ENCODE measurements at places on chromosomes 3 and 15. TPM values are rescaled to one million over a fixed set of nuclear protein-coding genes. Genes with fewer than 3 reads are reported as not detected.

DNA sequence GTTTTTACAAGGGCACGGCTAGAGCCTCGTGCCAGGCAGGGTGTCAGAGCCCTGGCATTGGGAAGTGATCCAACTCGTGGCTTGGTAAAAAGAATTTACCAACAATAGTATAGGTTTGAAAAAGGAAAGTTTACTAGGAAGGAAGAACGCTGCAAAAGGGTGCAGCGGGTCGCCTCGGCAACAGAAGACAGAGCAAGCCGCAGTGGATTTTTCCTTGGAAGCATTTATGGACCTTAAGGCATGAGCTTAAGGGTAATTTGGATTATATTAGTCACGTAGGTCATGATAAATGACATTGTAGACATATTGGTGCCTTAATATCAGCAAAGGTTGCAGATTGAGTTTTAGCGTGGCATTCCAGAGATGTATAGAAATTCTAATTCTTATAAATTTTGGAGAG lies 163.4 kb upstream of the PPP2R3A start:
- no peaks in the 10 kb centered on the region for H3K36me3 ChIP-seq
- H3K27ac ChIP-seq = no peak overlapping the region
- no peak overlapping the region for H3K4me3 ChIP-seq
- no peak for DNase-seq
- no peaks in the 10 kb centered on the region for H3K27me3 ChIP-seq

The PAK6 gene
- 0.47 TPM for total RNA-seq

DNA sequence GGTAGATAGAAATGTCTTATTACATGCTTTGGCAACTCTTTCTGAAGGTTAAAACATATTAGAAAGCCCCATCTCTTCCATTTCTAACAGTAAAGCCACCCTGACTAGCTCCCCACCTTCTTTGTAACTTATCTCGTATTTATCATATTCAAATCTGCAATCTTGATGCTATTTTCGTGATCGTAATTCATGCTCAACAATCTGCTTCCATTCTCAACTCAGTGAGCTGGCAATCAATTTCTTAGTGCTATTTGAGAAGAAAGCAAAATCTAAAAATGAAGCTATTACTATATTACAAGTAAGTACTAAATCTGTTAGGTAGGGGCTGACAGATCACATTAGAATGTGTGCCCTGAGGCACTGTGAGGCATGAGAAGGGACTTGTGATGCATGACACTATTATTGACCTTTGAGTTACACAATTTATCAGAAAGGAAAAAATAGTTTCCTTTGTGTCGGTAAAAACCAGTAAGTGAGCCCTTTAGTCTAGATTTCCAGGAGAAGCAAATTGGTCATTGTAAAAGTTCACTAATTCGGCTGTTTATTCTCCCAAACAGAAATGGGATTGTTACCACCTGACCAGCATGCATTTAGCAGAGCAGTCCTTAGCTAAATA lies 379.7 kb upstream of the CNTN6 start:
- no peaks in the 10 kb centered on the region for H3K27me3 ChIP-seq
- H3K27ac ChIP-seq = no peak overlapping the region
- no peaks in the 10 kb centered on the region for H3K4me1 ChIP-seq
- no peaks in the 10 kb centered on the region for H3K36me3 ChIP-seq

- H3K27me3 ChIP-seq = no peaks in the 10 kb centered on the region
- no peaks in the 10 kb centered on the region for H3K36me3 ChIP-seq
- H3K4me3 ChIP-seq = no peak overlapping the region
- peak; percentile 9 for DNase-seq
Measured at GRCh38 chr3:147191795-147192385, 214.5 kb downstream of the ZIC4 start.

DNA sequence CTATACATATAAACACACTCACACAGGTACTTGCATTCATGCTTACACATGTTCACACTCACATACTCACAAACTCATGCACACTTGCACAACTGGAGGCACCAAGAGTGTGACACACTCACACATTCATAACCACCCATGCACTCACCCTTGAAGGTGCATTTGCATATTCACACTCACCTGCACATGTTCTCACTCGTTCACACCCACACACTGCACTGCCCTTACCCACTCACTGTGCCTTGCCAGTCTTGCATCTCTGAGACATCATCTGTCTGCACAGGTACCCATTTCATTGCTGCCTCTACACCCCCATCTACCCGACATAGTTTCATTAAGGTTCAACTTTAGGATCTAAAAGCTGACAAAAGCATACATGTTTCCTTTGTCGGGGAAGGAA lies 95.8 kb downstream of the OSBPL10 start:
- no peak overlapping the region for H3K27ac ChIP-seq
- DNase-seq = no peak
- H3K4me3 ChIP-seq = no peak overlapping the region
- no peaks in the 10 kb centered on the region for H3K4me1 ChIP-seq

The EPHB3 gene
- total RNA-seq = not detected

The PLAAT1 gene
- 1.2 TPM for total RNA-seq

DNA sequence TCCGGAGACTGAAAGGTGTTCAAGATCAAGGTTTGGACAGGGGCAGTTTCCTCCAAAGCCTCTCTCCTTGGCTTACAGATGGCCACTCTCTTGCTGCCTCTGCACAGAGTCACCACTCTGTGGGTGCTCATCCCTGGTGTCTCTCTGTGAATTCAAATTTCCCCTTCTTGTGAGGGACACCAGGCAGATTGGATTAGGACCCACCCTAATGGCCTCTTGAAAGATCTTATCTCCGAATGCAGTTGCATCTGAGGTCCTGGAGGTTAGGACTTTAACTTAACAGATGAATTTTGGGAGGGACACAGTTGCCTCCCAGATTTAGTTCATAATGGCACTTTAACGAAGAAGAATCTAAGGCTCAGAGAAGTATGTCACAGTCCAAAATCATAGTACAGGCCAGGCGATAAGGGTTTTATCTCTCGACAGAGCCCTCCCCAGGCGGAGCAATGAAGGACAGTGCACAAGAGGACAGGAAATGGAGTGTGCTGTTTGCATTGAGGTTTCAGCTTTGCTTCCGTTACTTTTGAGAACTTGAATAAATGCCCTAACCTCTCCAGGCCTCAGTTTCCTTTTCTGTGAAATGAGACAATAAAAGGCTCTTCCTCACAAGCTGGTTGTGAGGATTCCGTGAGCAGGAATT lies 38.9 kb upstream of the KIF23 start:
- no peak overlapping the region for H3K27ac ChIP-seq
- no peaks in the 10 kb centered on the region for H3K4me1 ChIP-seq
- H3K27me3 ChIP-seq = peaks cover 14% of the 10 kb centered on the region
- no peak for DNase-seq
- no peaks in the 10 kb centered on the region for H3K36me3 ChIP-seq

- no peak overlapping the region for H3K4me3 ChIP-seq
- no peaks in the 10 kb centered on the region for H3K36me3 ChIP-seq
- peaks cover 41% of the 10 kb centered on the region for H3K27me3 ChIP-seq
- H3K4me1 ChIP-seq = peaks cover 4% of the 10 kb centered on the region
Measured at GRCh38 chr3:38038447-38038911, 529 bp upstream of the DLEC1 start.

DNA sequence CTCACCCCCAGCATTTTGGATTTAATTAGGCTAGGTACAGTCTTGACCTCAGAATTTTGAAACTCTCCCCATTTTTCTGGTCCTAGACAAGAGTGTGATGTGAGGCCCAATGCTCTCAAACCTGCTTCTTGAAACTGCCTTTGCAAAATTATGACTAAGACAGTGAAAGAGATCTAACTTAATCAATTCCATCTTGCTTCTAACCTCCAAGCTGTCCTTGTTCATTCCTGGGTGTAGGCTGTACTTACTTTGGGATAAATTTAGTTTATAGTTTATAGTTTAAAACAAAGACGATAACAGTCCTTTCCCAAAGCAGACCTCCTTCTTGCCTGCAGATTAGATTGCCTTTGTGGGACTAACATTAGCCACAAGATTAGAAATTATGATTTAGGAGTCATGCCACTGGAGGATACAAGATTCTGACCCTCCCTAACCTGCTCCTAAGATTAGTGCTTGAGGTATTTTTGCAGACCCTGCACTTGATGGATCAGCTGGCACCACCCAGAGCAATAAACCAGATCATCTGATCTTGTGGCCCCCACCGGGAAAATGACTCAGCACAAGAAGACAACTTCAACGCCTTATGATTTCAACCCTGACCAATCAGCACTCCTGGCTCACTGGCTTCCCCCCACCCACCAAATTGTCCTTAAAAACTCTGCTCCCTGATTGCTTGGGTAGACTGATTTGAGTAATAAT lies 59.6 kb downstream of the CD200R1L start:
- no peak overlapping the region for H3K27ac ChIP-seq
- H3K36me3 ChIP-seq = no peaks in the 10 kb centered on the region
- no peaks in the 10 kb centered on the region for H3K27me3 ChIP-seq
- H3K4me3 ChIP-seq = no peak overlapping the region

DNA sequence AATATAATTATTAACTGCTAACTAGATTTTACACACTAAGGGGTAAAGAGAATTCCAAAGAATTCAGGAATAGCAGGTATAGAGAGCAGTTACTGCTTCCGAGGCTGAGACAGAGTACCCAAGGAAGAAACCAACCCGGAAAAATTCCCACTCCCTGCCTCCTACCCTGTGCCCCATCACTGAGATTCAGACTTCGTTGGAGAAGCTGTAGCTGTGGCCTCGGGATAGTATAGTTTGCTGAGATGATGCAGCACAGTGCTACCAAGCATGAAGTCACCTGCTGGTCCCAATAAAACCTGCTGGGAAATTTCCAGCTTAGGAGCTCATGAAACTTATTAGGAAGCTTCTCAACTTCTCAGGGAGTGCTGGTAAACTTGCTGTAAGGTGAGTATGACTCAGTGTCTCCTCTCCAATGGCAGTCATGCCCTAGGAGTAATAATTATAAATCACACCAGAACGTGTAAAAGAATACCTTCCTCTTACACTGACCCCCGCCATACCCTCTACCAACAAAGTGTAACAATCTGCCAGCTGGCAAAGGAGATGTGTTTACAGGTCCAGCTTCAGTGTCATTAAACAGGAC lies 215.2 kb upstream of the ROBO2 start:
- no peak overlapping the region for H3K4me3 ChIP-seq
- H3K4me1 ChIP-seq = no peaks in the 10 kb centered on the region
- no peak overlapping the region for H3K27ac ChIP-seq
- DNase-seq = no peak
- H3K27me3 ChIP-seq = no peaks in the 10 kb centered on the region

The IQCF5 gene
- total RNA-seq = not detected

GRCh38 chr3:143831208-143831607 lies 17.1 kb downstream of the SLC9A9 start:
- no peak overlapping the region for H3K4me3 ChIP-seq
- no peaks in the 10 kb centered on the region for H3K4me1 ChIP-seq
- no peaks in the 10 kb centered on the region for H3K27me3 ChIP-seq
- DNase-seq = no peak
- H3K27ac ChIP-seq = no peak overlapping the region

The GFM1 gene
- 79.0 TPM for total RNA-seq

DNA sequence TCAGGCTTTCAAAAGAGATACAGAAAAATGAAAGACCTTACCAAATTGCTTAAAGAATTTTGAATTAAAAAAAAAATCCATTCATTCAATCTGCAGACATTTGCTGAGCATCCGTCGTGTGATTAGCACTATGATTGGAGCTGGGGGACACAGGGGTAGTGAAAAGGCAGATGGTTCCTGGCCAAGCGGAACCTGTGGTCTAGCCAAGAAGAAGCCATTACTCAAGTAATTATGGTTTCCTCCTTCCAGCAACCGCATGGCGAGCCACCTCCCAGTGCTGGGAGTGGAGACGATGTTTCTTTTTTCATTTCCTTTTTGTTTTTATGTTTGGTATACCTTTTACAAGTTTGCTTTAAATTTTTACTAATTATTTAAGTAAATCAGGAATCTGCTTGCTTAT lies 140.2 kb downstream of the CACNA2D3 start:
- H3K36me3 ChIP-seq = no peaks in the 10 kb centered on the region
- H3K27ac ChIP-seq = no peak overlapping the region
- H3K4me3 ChIP-seq = no peak overlapping the region
- H3K4me1 ChIP-seq = no peaks in the 10 kb centered on the region

DNA sequence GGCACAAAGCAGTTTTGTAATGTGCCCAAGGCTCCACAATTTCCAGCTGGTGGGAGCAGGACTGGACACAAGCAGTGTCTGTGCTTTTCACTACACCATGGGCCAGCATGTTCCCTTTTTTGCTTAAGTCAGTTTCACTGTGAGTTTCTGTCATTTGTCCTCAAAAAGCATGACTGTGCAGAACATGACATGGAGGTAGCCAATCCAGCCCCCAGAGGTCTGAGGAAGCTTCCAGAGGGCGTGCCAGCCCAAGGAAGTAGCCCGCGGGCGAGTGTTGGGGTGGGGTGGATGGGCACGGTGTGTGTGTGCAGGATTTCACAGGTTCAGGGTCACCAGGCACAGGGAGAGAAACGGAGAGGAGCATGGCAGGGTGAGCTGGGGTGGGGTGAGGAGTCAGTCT lies 8.0 kb upstream of the EEFSEC start:
- DNase-seq = no peak
- peaks cover 18% of the 10 kb centered on the region for H3K4me1 ChIP-seq
- H3K27ac ChIP-seq = peak overlapping the region; percentile 36
- no peaks in the 10 kb centered on the region for H3K36me3 ChIP-seq

DNA sequence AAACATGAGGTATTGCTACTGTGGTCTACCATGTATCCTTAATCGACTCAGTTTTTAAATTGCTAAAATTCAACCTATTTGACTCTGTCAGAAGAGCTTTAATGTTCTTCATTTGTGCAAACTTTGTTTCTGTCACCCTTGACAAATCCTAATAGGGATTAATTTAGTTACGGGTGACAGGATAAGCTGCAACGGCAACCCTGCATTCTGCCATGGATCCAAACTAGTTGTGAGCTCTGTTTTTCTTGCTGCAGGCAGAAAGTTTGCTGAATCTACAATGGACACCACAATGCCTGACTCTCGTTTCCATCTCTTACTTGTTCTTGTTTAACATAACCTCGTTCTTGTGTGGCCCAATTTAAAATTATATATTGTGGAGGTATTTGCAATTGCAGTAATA lies 352.3 kb downstream of the ROBO2 start:
- H3K4me1 ChIP-seq = no peaks in the 10 kb centered on the region
- no peaks in the 10 kb centered on the region for H3K27me3 ChIP-seq
- H3K27ac ChIP-seq = no peak overlapping the region
- no peak overlapping the region for H3K4me3 ChIP-seq

- H3K4me1 ChIP-seq = no peaks in the 10 kb centered on the region
- H3K36me3 ChIP-seq = no peaks in the 10 kb centered on the region
- H3K27me3 ChIP-seq = peaks cover 18% of the 10 kb centered on the region
Measured at GRCh38 chr15:100958326-100959065, 39.3 kb downstream of the LRRK1 start.

The PLA2G4D gene
- not detected for total RNA-seq

- peaks cover 27% of the 10 kb centered on the region for H3K27me3 ChIP-seq
- no peak for DNase-seq
- no peak overlapping the region for H3K4me3 ChIP-seq
- H3K36me3 ChIP-seq = no peaks in the 10 kb centered on the region
- H3K27ac ChIP-seq = no peak overlapping the region
Measured at GRCh38 chr3:125045194-125045593, 10.6 kb downstream of the HEG1 start.

- no peaks in the 10 kb centered on the region for H3K36me3 ChIP-seq
- no peaks in the 10 kb centered on the region for H3K27me3 ChIP-seq
- H3K4me3 ChIP-seq = no peak overlapping the region
- H3K4me1 ChIP-seq = no peaks in the 10 kb centered on the region
Measured at GRCh38 chr3:52986938-52987337, 58.9 kb downstream of the SFMBT1 start.

The CCR8 gene
- not detected for total RNA-seq
